T follicular helper cell (primary cell): ENCODE measurements at places on chromosomes 3 and 15.

- no peak for DNase-seq
These were observed 33.7 kb upstream of the SPTBN5 start for GRCh38 chr15:41927536-41927935.

GRCh38 chr3:151265166-151265565 is 13.2 kb downstream of the P2RY14 start:
- no peak for DNase-seq

GRCh38 chr3:30457726-30458125 is 148.7 kb upstream of the TGFBR2 start:
- no peak for DNase-seq

- DNase-seq = no peak
These were observed 951.6 kb downstream of the TUSC7 start for GRCh38 chr3:117660941-117661817.

DNA sequence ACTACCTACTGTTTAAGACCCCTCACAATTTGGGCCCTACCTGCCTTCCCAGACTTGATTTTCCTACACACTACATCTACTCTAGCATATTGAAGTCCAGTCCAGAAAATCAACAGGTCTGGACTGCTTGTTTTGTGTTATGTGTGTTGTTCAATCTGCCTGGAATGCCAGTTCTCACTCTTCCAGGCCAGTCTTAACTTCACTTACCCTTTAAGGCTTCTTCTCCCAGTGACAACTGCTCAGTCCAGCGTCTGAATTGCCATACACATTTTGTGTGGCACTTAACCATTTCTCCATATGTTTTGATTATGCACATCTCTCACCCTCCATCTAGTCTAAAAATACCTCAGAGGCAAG is 1.1 kb downstream of the TICRR start:
- DNase-seq = no peak

DNA sequence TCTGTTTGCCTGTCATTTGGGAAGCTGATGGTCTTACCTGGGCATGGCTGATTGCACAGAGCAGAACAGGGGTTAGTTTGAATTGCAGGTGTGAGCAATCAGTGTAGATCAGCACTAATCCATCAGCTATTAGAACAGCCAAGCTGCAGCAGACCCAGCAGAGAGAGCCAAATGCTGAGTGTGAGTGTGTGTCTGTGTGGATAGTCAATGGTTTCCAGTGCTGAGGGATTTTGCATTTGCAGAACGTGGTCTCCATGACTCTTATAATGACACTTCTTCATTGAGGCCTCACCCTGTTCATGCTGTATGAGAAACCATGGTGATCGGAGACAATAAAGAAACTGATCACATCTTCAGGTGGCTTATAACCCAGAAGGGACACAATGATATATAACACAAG is 312.1 kb downstream of the SOX2 start:
- no peak for DNase-seq
